Stimulated activated CD8-positive, alpha-beta memory T cell treated with anti-CD3 and anti-CD28 coated beads, Interleukin-15, amount 100 ng/mL, for 4 hours (primary cell): ENCODE measurements at places on chromosomes 12 and 14.

DNA sequence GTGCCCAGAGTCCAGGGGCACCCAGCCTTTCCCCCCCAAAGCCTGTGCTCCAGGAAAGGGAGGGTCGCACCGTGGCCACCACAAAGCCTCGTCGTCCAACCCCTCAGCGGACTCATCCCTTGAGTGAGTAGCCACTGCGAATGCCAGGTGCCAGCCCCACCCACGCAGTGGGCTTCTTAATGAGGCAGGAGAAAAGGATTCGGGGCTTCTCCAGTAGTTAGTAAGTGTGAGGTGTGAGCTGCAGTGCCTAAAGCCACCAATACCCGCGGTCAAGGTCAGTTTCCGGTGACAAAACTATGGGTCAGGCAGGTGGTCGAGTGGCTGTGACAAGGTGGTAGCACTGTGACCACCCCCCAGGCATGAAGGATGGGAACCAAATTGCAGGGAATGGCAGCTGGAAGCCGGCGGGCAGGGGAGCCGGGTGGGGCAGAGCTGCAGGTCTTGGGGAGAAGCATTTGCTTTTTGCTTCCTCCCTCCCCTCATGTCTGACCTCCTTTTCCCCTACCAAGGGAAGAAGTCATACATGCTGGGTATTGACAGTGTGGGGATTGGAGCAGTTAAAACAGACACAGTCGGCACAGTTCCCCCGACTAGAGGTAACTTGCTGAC, 8.0 kb downstream of the RAN start:
- no peak for DNase-seq

GRCh38 chr14:19947413-19948090, 16.8 kb downstream of the OR4K1 start:
- no peak for DNase-seq

GRCh38 chr12:116406529-116406928, 129.0 kb upstream of the MED13L start:
- no peak for DNase-seq

- no peak for DNase-seq
Measured at GRCh38 chr12:113120670-113121370, 14.7 kb downstream of the RASAL1 start.

- no peak for DNase-seq
Measured at GRCh38 chr12:49342066-49342913, 4.4 kb upstream of the DNAJC22 start.

- no peak for DNase-seq
Measured at GRCh38 chr14:79878785-79879184, 332.5 kb downstream of the DIO2 start.

GRCh38 chr14:104887623-104888488, 22.8 kb downstream of the CEP170B start:
- DNase-seq, result no peak

- no peak for DNase-seq
Measured at GRCh38 chr12:10672231-10672868, 1.5 kb downstream of the STYK1 start.

DNA sequence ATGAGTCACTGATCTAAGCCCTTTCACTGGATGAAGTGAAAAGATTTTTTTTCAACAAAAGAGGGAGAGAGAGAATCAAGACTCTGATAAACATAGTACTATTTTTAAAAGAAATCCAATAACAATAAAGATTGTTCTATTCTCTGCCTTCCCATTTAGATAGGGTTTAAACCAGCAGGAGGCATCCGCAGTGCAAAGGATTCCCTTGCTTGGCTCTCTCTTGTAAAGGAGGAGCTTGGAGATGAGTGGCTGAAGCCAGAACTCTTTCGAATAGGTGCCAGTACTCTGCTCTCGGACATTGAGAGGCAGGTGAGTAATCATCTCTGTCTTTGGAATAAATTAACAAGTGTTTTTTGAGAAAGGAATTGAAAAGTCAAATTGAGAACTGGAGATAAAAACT, 124.9 kb downstream of the DERA start:
- no peak for DNase-seq

DNA sequence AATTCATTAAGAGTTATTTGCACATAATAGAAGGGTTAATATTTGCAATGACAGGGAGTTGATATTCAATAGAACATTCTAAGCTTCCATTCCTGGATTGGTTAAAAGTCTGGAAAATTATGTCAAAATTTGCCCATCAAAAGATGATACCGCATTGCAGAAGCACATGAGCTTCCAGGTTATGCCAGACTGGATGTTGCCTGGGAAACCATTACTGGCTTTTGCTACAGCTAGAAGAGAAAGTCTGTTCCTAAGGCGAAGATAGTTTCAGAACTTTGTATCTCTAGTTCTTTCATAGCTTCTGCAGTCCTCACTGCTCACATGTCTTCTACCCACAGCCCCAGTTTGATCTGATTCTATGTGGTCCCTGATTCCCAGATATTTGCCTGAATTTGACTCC, 122.4 kb upstream of the AMIGO2 start:
- no peak for DNase-seq

GRCh38 chr12:5013266-5013730, 30.4 kb upstream of the KCNA5 start:
- no peak for DNase-seq

DNA sequence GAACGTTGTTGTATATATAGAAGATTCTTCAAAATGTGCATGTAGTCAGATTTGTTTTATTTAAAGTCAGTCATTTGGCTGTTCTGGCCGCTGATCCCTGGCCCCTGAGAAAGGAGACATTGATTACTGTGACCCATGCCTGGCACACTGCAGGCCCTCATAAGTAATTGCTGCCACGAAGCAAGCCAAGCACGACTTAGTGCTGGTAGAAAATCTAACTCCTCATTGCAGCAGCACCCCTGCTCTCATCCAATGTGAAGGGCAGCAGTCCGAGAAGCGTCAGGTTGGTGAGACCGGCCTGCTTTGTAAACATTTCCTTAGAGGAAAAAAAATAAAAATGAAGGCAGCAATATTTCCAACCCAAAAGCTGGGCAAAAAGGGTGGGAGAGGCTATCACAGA, 22.8 kb upstream of the TMTC2 start:
- DNase-seq, result no peak

- DNase-seq, result no peak
Measured at GRCh38 chr14:52268279-52269061, 972 bp downstream of the PTGDR start.

DNA sequence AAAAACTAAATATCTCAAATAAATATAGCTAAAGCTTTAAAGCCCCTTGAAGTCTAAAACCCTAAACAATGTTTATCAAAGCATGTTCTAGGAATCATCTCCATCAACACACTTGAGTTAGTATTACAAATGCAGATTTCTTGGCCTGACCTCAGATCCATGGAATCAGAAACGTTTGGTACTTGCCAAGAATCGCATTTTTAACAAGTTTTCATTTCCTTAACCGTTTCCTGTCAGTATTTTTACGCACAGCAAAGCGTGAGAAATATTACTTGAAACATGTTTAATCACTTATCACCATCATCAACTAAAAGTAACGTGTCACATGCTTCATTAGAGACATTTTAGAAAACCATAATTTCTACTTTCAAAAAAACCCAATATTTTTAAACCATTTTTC, 9.7 kb downstream of the SLCO1C1 start:
- no peak for DNase-seq

DNA sequence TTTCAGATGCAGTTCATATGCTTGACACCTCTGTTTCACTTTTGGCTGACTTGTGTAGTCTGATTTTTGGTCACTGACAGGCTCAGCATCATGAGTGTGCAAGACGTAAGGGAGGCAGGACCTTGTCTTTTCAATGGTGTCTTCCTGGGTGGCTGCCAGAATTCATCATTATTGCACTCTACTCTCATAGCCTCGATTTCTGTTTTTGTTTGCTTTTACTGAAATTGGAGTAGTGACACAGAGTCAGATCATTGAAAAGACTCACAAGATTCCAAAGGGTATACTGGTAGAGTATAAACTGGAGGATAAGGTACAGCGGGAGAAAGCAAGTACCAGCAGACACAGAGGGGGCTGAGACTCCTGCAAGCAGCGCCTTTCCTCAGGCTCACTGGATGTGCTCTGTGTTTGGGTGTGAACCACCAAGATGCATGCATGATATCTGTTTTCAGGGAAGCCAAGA, 126.3 kb upstream of the FGD4 start:
- no peak for DNase-seq

- DNase-seq, result no peak
Measured at GRCh38 chr12:57853864-57854556, 7.5 kb upstream of the CTDSP2 start.

- no peak for DNase-seq
Measured at GRCh38 chr12:107779077-107779831, 4.8 kb downstream of the ASCL4 start.

GRCh38 chr14:105053421-105053820, 11.8 kb downstream of the GPR132 start:
- no peak for DNase-seq

DNA sequence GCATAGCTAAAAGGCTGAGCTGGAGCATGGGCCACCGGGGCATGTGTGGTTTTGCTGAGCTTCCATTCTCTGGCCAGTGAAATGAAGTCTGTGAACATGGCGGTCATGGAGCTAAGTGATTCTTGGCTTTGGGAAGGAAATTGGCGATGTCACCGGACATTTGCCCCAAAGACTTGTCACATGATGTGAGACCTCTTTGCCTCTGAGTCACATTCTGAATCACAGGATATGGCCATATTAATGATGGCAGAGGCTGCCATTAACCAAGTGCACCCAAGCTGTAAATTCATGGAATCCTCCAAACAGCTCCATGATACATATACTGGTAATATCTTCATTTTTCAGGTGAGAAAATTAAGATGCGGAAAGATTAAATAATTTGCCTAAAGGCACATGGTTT, 27.4 kb upstream of the BATF start:
- DNase-seq, result no peak

DNA sequence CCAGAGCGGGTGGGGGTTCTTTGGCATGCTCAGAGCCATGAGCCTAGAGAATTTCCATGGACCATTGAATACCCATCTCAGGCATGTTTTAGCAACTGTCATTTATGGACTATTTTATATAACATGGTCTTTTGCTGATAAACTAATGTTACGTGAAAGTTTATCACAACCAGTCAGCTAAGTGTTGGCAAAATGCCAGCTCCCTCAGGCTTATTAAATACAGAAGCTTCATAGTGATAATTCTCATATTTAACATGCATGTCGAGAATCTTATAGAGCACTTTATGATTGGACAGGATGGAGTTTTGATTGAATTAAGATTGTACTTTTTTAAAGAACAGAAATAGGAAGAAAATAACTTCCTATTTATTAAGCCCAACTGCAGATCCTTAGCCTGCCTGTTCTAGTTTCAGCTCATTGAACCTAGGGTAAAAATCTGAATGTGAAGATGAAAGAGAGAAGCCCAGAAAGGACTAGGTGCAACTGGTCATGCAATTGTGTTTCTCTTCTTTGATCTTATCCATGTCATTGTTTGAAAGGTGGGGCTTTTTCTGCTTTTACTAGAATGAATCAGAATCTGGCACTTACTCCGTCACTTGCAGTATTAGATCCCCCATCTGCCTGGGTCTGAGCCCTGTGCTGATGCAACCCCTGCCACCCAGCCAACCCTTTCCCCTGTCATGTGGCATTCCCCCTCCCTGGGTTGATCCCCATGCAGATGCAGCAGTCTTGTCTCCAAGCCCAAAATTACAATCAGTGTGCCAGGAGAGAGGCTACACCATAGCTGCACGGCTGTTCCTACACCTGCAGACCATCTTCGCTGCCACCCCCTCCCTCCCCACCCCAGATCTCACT, 134.6 kb upstream of the EVL start:
- DNase-seq, result no peak
